Trophoblast cell (in vitro differentiated cells and primary cell): ENCODE measurements at places on chromosomes 6 and 20.

- DNase-seq, result peak; percentile 31
These were observed 238.9 kb downstream of the ERMARD start for GRCh38 chr6:169990095-169991030.

DNA sequence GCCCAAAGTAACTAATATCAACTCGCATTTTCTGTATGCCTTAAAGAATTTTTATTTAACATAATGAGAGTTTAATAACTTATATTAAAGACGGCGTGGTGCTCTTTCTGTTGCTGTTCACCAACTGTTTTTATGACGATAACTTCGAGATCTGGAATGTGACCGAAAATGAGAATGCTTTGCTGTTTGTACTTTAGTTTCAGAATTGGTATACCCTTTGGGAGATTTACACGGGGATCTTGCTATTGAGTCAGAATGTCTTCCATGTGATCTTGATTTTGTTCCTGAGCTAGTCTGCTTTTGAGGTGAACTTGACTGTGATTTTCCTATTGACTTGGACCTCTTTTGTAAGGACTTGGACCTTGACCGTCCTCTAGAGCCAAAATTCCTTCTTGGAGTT, 17.9 kb downstream of the PNRC1 start:
- DNase-seq, result no peak

DNA sequence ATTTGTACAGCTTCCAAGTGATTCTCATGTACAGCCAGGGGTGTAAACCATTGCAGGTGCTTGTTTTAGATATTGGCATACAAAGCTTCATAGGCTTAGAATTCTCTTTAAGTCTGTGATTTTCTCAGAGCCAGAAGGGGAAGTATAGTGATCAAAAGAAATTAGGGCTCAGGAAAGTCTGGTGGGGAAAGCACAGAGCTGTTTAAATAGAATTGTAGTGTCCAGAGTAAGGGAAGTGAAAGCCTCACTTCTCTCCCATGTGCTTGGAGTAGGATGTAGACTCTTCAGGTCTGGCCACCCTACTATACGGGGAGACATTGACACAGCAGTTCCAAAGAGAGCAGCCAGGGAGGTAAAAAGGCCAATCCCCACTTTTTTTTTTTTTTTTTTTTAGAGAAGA, 10.4 kb downstream of the GCNT2 start:
- DNase-seq, result no peak

DNA sequence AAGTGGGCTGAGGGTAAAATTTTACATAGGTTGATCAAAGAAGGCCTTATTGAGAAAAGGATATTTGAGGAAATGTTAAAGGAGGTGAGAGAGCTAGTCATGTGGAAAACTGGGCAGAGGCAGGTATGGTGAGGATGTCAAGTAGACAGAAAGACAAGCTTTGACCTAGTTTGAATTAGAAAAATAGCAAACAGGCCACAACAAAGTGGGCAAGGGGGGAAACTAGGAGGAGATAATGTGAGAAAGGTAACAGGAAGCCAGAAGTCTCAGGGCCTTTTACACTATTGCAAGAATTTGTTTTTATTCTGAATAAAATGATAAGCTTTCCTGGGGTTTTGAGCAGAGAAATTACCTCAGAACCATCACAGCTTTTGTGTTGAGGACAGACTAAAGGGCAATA, 115.7 kb downstream of the RWDD2A start:
- DNase-seq, result no peak

DNA sequence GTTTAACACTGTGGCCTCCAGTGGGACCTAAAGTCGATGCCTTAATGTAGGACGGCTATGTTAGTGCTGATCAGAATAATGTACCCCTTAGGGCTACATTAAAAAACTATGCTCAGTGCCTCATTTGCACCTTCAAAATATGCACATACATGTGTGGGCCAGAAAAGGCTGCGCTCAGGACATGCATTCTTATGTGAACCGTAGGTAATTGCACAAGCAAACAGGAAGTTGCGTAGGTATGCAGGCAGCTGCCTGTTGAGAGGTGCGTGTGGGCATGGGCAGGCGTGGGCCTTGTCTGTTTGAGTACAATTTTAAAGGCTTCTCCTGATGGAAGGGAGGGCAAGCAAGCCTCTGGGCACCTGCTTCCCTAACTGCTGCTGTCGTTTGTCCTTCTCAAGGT, 116.2 kb upstream of the JAG1 start:
- peak; percentile 8 for DNase-seq

GRCh38 chr6:14224359-14225103, 107.0 kb downstream of the CD83 start:
- peak; percentile 6 for DNase-seq

- no peak for DNase-seq
These were observed 189.8 kb upstream of the OPRM1 start for GRCh38 chr6:153849072-153849779.

- no peak for DNase-seq
These were observed 132.0 kb downstream of the CDK19 start for GRCh38 chr6:110683241-110683640.

GRCh38 chr20:41386502-41387427, 20.1 kb upstream of the EMILIN3 start:
- no peak for DNase-seq

- DNase-seq, result peak; percentile 72
These were observed 18.1 kb upstream of the SFT2D1 start for GRCh38 chr6:166360243-166361076.

- no peak for DNase-seq
These were observed 26.5 kb downstream of the EIF2S2 start for GRCh38 chr20:34085544-34086040.

- no peak for DNase-seq
These were observed 10.9 kb downstream of the CUL9 start for GRCh38 chr6:43192911-43193310.

DNA sequence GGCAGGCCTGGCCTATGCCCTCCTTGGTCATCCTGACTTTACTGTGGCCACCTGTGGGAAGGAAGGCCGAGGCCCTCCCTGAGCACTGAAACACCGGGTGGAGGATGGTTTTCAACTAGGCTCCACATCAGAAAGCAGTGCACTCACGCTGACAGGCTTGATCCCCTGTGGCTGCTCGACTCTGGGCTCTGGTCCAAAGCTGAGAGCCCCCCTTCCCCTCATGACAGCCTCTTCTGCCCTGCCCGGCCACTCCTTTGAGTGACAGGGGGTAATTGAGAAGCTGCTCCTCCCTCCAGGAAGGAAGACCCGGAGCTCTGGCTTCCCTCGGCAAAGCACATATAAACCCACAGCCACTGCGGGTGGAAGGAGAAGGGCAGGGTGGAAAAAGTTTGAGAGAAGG, 43.6 kb downstream of the MUC22 start:
- DNase-seq, result no peak

- peak; percentile 54 for DNase-seq
These were observed 51.5 kb downstream of the SLC23A2 start for GRCh38 chr20:4949833-4950178.

GRCh38 chr20:45206725-45207124, at the start of gene SEMG1:
Gene SEMG1 (plus strand): TSS chr20:45207033. CDS start chr20:45207054, 21 bp downstream.
- no peak for DNase-seq

DNA sequence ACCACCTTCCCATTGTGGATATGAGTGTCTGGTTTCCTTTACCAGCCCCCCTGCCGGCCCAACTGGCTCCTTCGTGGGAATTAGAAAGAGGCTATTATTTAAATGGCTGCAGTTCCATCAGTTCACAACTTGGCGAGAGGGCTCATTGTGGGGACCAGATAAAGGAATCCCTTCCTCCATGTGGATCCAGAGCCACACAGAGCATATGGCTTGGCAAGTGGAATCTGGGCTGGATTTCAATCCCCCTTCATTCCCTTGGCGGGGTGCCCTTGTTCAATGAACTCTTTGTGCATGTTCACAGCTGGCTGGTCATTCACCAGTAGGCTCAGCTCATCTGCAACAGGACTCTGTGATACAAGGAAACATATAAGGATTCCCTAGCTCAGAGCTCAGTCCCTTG, 140.6 kb downstream of the OPN5 start:
- DNase-seq, result no peak

DNA sequence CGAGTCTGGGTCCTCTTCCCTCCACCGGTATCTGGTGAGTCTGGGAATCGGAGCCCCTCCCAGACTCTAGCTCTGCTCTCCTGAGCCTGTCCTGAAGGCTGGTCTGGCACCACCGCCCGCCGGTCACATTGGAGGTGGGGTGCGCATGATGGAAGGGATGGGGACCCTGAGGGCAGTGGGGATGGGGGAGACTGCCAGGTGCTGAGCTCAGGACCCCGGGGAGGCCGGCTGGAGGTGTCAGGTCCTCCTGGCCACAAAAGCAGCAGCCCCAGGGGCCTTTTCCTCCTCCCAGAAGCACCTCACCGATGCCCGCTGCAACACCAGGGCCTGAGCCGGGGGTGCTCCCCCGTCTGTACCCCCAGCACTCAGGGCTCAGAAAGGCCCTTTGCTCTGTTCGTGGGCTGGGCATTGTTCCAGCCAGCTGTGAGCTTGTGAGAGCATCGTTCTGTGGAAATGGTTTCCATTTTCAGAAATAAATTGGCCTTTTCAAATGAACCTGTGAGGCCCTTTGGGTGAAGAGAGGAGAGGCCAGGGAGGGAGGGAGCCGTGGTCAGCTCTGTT, 2.5 kb upstream of the NPBWR2 start:
- DNase-seq, result no peak

- peak; percentile 9 for DNase-seq
These were observed 510 bp downstream of the NDRG3 start for GRCh38 chr20:36745234-36745926.

DNA sequence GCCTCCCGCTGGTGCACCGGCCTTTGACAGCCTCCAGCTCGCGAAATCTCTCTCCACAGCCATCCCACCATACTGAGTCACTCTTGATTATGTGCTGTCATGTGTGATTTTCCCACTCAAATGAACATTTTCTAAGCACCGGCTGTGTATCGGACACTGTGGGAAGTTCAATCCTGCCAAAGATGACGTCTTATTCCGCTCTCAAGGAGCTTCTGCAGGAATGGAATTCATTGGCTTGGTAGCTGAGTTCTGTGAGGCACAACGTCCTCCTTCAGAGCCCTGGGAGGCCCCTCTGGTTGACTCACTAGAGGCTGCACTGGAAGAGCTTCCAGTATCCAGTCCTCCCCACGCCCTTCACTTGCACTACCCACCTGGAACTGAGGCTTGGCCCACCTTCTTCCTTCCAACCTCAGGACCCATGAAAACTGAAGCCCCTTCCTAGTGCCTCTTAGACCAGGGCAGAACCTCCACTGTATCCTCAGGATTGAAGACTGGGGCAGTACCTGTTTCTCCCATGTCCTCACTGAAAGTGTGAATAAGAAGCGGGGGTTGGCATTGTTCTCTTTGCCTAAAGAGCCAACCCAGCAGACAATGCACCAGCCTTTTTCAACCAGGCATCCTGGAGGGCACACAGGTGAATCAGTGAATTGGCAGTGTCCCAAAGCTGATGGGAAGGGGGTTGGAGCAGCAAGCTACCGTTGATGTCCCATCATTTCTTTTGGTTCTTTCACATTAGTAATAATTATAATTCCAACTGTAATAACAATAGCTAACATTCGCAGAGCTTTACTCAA, 1.7 kb downstream of the UNC5CL start:
- DNase-seq, result no peak

DNA sequence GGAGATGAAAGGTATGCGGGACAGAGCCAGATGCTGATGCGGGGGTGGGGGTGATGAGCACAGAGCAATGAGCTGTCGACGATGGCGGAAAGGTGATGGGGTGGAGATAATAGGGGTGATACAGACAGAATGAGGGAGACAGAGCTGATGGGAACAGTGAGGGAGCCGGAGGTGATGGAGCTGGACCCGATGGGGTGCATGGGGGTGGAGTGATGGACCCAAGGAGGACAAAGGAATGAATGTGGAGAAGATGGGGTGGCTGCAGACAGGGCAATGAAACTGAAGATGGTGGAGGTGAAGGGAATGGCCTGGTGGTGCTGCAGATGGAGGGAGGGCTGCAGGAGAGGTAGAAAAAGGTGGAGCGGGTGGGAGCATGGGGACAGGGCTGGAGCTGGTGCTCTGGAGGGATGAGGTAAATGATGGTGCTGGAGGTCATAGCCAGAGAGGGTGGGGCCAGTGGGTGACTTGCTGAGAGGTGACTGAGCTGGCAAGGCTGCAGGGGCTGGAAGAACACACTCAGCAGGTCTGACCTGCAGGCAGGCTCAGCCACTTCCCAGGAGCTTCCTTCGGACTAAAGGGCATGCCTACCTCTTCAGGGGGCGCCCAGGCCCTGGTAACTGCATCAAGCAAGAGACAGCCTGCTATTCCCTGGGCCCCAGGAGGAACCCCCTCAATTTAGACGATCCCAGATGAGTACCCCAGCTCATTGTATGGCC, 6.0 kb upstream of the FOXS1 start:
- no peak for DNase-seq

DNA sequence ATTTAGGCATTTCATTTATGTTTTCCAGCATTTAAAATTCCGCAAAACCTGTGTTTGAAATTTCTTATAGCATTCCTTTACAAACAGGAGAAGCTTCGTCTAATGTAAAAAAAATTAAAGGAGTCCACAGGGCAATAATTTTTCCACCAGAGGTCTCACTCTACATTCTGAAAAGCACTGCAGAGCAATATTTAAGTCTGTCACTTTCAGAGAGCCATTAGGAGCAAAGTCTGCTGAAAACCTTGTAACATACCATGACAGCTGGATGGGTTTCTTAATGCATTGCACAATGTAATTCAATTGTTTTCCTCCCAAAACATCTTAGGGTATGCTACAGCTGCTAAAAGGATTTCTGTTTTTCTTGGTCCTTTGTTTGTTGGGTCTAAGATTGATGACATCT, 18.0 kb downstream of the BAG2 start:
- DNase-seq, result no peak

DNA sequence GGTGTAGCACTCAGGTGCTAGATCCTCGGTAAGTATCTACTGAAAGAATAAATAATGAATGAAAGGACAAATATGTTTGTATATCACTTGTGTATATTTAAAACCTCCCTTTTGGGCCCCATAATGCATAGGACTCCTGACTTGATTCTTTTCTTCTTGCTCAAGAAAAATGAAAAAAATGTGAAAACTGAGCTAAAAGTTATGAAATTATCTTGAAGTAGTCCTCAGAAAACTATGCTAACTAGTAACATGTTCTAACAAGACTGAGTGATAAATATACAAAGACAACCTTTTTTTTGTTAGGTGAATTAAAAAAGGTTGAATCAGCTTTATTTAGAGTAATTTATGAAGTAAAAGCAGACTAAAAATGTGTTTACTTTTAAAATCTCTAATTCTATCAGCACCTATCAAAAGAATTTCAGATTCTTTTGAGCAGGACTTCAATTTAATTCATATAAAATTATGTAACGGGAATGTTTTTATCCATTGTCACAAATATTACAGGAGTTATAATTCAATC, 247.8 kb upstream of the JAG1 start:
- DNase-seq, result no peak

GRCh38 chr6:35054743-35055130, 86.4 kb downstream of the TCP11 start:
- DNase-seq, result no peak

- no peak for DNase-seq
These were observed 8.7 kb downstream of the CCDC170 start for GRCh38 chr6:151502499-151502898.

DNA sequence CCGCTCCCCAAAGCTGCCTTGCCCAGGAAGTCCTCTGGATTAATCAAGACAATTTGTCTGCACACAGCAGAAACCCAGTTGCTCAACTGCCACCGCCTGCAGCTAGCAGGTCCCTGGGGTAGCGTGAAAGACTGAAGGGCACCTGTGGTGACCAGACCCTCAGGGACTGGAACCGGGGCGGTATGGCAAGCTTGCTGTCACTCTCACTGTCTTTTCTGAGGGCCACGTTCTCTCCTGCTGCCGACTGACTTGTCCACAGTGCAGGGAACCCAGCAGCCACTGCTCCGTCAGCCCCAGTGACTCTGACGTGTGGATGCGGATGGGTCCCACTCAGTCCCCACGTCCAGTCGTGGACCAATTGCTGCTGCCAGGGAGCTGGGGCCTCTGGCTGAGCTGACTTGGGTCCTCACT, 72.8 kb upstream of the PMEPA1 start:
- no peak for DNase-seq

GRCh38 chr6:111791415-111791814, 81.8 kb downstream of the FYN start:
- no peak for DNase-seq
